ENCODE measurements at places on chromosomes 6 and 20.

DNA sequence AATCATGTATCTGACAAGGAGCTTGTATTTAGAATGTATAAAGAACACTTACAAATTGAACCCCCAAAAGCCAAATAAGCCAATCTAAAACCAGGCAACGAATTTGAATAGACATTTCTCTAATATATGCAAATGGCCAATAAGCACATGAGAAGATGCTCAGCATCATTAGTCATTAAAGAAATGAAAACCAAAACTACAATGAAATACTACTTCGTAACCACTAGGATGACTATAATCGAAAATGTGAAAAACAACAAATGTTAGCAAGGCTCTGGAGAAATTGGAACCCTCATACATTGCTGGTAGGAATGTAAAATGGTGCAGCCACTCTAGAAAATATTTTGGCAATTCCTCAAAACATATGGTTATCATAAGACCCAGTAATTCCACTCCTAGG, 105.8 kb upstream of the TOP1 start:
- DNase-seq, result no peak

GRCh38 chr6:11231564-11232192, 790 bp downstream of the NEDD9 start:
- peak; percentile 83 for DNase-seq

GRCh38 chr20:1888796-1889463, 6.3 kb upstream of the SIRPA start:
- peak; percentile 33 for DNase-seq

DNA sequence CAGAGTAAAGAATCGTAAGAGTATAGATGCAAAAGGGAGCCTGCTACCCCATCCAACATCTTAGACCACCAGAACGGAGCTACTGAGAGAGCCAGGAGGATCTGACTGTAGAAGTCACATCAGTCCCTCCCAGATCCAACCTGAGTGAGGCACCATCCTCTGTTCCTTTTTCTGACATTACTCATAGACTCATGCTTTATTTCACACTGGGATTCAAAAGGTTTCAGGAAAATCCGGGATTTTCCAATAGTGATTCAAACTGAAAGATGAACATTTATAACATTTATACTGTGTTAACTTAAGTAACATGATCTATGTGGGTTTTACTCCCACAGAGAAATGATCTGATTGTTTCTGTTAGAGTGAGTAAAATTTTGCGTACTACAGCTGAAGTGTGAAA, 868.6 kb upstream of the GJE1 start:
- DNase-seq, result no peak

DNA sequence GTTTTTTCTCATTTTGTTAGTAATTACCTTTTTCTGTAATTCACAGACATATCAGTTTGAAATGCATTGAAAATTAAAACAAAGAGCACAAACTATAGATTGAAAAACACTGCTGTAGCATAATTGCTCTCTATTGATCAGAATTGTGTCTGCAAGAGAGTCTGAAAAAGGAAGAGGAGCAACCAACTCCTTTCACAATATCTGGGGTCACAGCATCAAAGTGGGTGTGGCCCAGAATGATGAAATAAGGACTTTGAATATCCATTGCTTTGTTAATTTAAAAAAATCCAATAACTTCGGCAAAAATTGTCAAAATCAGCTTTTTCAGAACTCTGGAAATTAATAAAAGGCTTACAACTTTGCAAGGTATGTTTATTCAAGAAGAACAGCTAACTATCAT, 99.2 kb downstream of the MYLK4 start:
- no peak for DNase-seq

GRCh38 chr6:108009894-108010293, 51.9 kb upstream of the SEC63 start:
- no peak for DNase-seq

DNA sequence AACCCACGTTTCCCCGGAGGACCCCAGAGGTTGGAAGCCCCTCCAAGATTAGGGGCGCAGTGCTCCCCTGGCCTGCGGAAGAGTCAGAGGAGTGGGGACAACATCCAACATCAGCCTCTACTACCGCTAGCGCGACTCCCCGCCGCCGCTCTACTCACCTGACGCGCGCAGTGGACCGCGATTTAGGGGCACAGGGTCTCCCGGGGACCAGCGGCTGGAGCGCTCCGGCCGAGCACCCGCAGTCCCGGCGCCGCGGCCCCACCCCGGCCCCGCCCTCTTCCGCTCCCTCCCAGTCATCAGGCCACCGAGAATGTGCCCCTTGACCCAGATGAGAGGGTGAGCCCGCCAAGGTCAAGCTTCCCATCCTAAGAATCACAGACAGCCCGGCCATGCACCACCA, at the start of gene ZFP57:
ZFP57 (minus strand) TSS at position 249 of the 400 bp plus-strand sequence. CDS start 4,149 bp downstream, outside the sequence.
- DNase-seq, result no peak

Data from EL (cell line).